ENCODE measurements at places on chromosomes 5 and 9.

DNA sequence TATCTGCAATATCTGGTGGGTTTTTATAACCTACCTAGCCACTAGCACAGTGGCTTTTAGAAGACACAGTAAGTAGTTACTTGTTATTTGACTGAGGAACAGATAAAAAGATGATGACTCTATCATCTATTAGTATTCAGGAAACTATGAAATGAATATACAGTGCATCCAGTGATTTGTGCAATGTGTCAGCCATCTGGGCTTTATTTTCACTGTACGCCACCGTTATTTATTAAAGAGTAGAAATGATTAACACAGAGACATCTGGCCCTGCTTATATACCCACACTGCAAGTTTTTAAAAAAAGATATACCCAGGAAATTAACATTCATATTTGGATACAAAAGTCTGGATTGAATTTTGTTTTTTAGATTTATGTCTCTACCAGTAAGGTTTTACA, 408.4 kb downstream of the PDE4D start:
- DNase-seq = no peak

- DNase-seq = no peak
These were observed 52.6 kb upstream of the KLF9 start for GRCh38 chr9:70466976-70467561.

GRCh38 chr5:107968998-107969397, 298.3 kb upstream of the EFNA5 start:
- DNase-seq = no peak

- DNase-seq = peak; percentile 58
These were observed at the start of gene GBGT1 for GRCh38 chr9:133163504-133164172. TSS of gene GBGT1 (minus strand) at chr9:133163914. CDS start at chr9:133162412, 1,502 bp downstream.

DNA sequence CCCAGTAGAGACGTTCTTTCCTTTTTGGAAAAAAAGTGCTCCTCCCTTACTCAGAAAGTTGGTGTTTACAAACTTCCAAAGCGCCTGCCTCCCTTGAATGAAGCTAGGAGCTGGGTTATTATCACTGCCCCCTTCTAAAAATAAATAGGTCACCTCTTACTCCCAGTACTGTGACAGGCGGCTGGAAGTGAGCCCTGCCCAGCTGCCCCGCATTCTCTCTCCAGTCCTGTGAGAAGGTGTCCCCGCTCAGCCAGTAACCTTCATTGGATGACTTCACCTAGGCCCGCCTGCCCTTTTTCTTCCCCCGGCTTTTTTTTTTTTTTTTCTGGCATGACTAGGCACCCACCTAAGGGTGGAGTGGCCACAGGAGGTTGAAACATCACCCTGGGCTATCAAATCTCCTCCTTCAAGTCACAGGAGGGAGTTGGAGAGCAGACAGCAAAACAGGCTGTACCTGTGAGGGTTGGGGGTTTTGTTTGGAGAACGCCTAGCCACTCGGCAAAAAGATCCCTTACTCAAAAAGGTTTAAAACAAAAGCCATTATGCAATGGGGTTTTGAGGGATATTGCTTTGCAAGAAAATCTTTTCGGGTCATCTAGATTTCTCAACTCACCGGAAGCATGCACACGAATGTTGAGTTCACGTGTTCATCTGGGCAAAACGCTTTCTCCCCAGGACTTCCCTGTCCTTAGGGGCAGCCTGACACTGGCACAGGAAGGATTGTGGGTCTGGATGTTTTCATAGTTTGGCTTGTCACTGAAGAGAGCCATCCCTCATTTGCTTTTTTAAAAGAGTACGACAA, 43.3 kb upstream of the ZNF622 start:
- DNase-seq = no peak

DNA sequence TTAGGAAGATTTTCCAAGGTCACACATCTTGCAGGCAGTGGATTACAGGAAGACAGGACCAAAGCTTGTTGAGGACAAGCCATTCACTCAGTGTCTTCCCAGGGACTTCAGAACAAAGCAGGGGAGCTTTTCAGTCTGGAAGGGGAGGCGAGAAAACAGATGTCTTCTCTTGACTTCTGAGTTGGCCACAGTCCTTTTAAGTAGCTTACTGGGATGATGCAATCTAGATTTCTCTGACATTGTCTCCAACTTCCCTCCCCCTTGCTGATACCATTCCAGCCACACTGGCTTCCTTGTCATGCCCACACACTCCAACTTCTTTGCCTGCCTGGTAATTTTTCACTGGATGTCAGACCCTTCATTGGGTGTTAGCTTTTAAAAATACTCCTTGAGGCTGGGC, 174.2 kb upstream of the TBC1D2 start:
- DNase-seq = no peak

DNA sequence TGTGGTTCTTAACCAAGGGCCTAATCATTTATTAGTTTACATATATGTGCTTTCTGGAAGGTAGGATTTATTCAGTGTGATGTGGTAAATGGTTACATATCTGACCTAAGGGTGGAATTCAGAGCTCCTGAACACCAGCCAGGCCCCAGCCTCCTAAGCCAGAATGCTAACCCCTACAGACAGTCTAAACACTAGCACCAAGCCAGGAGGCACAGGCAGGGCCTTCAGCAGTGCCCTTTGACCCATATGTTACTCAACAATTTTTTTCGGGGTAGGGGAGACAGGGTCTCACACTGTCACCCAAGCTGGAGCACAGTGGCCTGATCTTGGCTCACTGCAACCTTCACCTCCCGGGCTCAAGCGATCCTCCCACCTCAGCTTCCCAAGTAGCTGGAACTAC, 40.3 kb downstream of the PRKACG start:
- DNase-seq = no peak

- no peak for DNase-seq
These were observed 24.9 kb upstream of the DCAF12 start for GRCh38 chr9:34151398-34151797.

DNA sequence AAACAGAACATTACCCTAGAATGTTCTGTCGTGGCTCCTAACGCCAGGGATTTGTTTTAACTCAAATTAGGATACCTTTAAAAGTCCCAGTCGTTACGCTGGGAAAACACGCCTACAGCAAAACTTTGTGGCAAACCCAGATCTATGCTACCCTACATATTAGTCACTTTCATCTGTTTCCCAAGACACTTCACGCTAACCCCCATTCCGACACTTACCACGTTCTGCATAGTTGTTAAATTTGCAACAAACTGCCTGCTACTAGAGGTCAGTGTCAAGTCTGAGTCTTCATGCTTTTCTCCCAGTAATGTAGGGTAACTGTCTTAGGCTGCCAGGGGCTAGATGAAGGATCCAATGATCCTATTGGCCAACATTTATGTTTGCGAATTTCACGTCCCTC, 140.3 kb downstream of the RASEF start:
- no peak for DNase-seq
